ENCODE measurements at places on chromosomes 5 and 9. TPM values are rescaled to one million over a fixed set of nuclear protein-coding genes. Genes with fewer than 3 reads are reported as not detected.

DNA sequence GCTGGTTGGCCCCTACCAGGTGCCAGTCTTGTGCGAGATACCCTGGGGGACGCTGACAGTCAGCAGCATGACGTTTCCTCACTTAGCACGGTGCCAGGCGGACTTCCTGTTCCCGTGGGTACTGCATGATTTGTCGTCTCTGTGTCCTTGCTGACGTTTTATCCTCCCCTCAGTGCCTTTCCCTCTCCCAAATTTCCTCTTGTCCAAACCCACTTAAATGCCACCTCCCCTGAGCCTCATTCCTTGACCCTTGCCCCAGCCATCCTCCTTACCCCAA lies 60.6 kb upstream of the SAP30L start:
- DNase-seq = no peak

DNA sequence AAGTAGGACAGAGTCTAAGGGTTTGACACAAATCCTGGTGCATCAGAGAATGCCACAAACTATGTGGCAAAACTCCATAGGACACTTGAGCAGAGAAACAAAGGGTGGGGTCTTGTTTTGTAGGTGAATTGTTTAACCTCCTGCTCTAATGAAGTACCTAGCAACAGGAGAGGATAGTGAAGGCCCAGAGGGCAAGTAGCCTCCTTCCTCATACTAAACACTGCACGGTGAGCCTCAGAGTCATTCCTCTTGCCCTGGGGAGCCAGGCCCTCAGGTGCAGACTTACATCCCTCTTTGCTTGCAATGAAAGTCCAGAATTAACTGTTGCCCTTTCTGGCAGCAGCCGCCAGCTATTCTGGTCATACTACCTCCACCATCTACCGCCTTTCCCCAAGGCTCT lies 166.1 kb downstream of the DROSHA start:
- no peak for DNase-seq

- no peak for DNase-seq
These were observed 91.1 kb upstream of the CACNA1B start for GRCh38 chr9:137786511-137786920.

DNA sequence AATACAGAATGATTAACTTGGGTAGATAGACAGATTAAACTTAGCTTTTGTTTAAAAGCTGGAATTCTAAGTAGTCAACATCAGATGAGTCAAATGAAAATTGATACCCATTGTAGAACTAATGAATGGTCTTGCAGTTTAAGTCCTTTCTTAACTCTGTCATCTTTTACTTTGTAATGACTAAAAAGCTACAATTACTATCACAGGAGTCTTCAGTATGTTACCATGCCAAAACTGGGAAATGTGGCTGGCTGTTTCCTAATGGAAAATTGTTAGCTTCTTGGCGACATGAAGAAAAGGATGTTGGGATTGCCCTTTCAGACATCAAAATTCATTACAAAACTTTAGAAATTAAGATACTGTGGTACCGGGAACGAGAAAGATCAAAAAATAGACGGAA lies 20.2 kb upstream of the ANXA1 start:
- no peak for DNase-seq

Gene PCDH1
- 0.56 TPM for total RNA-seq

DNA sequence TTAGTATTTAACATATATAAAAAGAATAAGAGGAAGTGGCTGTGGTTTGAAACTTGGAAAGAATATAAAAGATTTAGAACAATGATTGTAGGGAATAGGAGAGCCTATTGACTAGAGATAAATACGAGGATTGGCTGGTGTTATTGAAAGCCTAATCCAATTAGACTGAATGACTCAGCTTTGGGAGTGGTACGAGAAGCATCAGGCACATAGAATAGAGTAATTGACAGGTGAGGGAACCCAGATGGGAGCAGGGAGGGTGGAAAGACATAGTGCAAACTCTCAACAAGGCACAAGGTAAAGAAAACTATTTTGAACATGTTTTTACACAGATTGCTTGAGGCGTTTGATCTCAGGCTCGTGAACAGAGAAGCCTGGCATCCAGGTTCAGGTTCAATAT lies 338.9 kb upstream of the KLF9 start:
- no peak for DNase-seq

DNA sequence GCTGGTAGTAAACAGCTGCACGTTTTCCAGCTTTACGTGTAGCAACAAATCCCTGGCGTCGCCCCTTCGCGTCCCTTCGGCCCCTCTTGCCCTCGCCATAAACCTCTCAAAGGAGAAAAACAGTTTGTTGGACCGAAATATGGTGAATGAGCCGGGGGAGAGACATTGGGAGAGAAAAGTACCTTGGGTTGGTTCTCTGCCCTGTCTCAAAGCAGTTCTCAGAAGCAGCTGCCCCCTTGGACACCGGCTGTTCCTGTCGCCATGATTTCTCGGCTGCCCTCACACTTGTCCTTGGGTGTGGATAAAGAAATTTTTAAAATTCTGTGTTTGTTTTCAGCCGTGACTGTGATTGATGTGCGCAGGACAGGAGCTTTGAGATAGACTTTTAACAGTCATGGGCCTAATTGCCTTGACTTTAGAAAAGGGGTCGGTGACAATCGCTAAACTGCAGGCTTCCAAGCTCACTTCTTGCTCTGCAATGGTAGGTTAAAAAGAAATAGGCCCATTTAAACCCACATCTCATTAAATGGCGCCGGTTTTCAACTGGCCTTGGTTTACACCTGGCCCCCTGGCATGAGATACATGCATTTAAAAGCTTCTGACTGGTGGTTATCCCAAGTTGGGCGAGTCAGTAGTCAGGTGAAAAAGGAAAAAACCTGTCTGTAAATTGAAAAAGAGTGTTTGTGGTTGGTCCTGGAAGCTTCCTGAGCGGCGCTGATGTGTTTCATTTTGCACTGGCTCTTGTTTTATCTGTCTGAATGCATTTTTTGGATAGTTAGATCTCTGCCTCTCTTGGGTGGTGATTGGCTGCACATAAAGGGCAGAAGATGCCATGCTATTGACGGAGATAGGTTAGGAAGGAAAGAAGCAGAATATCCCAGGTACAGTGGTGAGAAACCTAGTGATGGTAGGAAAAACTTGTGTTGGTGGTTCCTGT lies 983 bp downstream of the RCL1 start:
- DNase-seq = no peak

DNA sequence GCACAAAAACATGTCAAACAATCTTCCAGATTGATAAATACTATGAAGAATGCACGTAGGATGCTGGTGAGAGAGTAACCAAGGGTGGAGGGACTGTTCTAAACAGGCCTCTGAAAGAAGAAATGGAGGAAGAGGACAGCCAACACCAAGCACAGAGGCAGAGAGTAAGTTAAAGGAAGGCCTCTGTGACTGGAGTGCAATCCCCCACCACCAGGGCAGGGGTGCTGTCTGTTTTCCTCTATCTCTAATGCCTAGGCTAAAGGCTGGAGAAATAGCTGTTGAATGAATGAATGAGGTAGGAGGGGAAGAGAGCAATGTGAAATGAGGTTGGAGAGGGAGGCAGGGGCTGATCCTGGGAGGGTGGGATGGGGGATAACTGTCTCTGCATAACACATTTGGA lies 88.9 kb downstream of the ANKRD55 start:
- DNase-seq = no peak

DNA sequence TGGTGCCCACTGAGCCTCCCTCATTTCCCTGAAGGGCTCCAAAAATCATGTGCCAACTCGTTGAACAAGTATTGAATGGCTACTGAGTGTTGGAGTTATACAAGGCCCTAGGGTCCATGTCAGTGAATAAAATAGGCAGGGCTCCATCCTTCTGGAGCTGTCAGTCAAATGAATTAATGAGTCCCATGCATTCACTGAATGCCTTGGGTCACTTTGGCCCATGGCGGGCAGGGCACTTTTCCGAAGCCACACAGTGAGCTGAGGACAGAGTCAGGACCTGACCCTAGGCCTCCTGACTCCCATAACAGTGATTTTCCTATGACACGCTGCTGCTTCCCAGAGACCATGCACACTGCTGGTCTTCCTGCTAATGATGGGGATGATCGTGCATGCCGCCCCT lies 27.3 kb upstream of the SLC36A1 start:
- DNase-seq = no peak

Gene TSTD2
- 18.1 TPM for total RNA-seq

DNA sequence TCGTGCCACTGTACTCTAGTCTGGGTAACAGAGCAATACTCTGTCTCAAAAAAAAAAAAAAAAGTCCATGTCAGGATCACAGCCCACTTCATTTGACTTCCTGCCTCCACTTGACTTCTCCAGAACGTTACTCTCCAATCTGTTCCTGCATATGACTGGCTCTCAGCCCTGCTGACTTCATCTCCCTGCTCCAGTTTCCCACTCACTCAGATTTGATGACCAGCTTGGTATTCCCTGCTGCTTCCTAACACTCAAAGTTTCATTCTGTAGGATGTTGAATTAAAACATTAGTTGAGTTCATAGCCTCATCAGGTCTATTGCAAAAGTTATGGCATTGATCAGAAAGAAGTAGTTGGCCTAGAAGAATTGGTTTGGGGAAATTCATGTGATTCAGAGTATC lies 52.3 kb downstream of the UGCG start:
- no peak for DNase-seq

DNA sequence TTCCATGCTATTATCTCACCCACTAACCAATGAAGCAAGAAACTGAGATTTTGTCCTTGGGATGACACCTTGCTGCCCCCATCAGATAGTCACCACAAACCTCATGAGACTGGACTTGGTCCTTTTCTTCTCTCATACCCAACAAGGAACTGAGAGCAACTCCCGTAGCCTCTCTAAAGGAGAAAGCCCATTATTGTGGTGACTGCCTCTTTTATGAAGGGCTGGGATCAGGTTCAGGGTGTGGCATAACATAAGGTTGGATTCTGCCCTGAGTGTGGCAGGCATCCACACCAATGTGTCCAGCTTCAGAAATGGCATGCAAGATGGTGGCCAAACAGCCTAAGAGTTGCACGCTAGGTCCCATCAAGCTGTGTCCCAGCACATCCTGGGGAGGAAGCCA lies 1.3 kb upstream of the ACTL7A start:
- no peak for DNase-seq

Gene CDC20B
- not detected for total RNA-seq

- DNase-seq = no peak
These were observed 1.7 kb upstream of the ALDH1A1 start for GRCh38 chr9:72954431-72955125.

Gene SNAPC3
- total RNA-seq = 23.8 TPM

DNA sequence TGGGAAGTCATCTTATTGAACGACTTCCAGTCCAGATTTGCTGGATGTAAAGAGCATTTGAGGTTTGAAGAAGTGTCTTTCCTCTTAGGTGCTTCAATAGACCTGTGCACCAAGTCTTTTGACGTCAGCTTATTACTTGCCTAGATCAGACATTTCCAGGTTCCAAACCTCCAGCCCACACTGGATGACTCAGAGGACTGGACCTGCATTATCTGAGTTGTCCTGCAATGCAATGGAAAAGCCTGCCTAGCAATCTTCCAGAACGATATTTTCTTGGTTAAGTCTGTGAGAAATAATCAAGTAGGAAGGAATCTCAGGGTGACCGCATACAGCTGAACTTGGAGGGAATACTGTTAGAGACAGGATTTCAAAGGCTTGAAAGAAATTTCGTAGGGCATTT lies 147.2 kb upstream of the MOCS2 start:
- DNase-seq = no peak

DNA sequence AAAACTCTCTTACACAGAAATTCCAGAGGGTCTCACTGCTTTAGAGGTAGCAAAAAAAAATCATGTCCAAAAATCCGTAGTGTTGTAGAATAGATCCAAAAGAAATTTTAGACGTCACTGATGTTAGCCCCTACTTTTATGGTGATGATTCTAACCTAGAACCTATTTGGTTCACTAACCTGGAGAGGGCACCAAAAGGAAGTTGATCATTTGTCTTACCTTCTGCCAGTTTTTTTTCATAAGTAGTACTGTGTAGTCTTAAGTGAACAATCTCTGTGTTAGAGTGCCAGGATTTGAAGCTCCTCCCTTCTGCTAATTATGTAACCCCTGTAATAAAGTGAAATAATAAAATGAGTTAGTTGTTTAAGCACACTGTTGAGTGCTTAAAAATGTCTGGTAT lies 215.2 kb downstream of the SMARCA2 start:
- DNase-seq = no peak

GRCh38 chr5:83084336-83084735 lies 7.0 kb downstream of the XRCC4 start:
- no peak for DNase-seq

Gene BTNL9
- total RNA-seq = not detected

DNA sequence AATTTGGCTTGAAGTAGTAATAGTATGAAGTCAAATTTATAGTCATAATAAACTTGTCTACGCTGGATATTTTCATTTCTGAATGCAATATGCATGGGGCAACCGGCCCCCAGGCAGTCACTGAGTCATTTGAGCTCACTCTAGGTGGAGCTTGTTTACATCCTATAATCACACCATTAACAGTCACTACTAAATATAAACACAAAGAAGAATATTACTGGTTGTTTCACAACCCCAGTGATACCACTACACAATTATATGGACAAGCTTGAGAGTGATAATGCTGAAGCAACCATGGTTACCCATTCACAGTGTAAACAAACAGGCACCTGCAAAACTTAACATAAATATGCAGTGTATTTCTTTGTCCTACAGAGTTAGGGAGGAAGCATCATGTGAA lies 68.7 kb downstream of the MARCHF3 start:
- DNase-seq = no peak

GRCh38 chr9:21974722-21975409 lies 19.3 kb downstream of the CDKN2A start:
- DNase-seq = no peak

- DNase-seq = no peak
These were observed at the start of gene HCN1 for GRCh38 chr5:45696206-45696836. HCN1 (minus strand) TSS chr5:45696380.

DNA sequence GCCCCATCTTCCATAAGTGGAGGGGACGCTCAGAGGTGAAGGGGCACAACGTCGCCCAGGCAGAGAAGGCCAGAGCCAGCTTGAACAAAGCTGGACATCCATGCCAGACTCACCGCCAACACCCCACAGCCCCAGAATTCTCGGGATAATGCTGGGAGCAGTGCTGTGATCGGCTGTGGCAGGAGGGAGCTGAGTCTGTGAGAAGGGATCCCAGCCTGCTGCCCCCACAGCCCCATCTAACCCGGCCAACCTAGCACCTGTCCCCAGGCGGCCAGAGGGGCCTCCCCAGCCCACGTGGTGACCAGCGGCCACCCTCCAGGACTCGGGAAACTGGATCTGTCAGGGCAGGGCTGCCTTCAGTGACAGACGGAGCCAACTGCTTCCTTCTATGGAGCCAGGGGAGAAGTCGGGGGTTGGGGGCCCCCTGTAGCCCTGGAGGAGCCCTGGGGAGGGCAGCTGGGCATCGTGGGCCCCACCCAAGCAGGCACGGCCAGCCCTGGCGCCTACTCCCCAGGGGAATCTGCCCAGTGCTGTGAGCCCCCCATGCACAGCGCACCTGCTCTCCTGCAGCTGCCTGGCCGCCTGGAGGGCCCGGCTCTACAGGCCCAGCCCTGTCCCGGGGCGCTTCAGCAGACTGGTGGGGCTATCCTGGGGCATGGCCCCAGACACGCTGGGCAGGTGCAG lies 6.0 kb downstream of the BRD3 start:
- no peak for DNase-seq

DNA sequence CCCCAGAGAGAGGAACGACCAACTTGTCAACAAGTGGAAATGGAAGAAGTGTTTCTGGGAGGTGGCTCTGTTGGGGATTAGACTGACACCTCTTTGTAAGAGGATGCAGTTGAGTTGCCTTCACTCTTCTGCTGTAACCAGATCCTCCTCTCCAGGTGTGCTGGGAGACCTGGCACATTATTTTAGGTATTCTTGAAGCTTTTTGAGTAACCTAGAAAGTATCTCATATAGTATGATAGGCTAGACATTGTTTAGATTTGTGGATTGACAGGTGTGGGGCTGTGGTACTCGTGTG lies 21.6 kb downstream of the SNX30 start:
- DNase-seq = no peak

- no peak for DNase-seq
These were observed 24.2 kb downstream of the PSMB7 start for GRCh38 chr9:124390794-124391658.

Gene NME5
- not detected for total RNA-seq

Measured in activated naive CD4-positive, alpha-beta T cell treated with anti-CD3 and anti-CD28 coated beads, Interleukin-2, amount 50 U/mL, for 72 hours (primary cell).